ENCODE measurements at places on chromosomes 2 and 18. TPM values are rescaled to one million over a fixed set of nuclear protein-coding genes. Genes with fewer than 3 reads are reported as not detected.

DNA sequence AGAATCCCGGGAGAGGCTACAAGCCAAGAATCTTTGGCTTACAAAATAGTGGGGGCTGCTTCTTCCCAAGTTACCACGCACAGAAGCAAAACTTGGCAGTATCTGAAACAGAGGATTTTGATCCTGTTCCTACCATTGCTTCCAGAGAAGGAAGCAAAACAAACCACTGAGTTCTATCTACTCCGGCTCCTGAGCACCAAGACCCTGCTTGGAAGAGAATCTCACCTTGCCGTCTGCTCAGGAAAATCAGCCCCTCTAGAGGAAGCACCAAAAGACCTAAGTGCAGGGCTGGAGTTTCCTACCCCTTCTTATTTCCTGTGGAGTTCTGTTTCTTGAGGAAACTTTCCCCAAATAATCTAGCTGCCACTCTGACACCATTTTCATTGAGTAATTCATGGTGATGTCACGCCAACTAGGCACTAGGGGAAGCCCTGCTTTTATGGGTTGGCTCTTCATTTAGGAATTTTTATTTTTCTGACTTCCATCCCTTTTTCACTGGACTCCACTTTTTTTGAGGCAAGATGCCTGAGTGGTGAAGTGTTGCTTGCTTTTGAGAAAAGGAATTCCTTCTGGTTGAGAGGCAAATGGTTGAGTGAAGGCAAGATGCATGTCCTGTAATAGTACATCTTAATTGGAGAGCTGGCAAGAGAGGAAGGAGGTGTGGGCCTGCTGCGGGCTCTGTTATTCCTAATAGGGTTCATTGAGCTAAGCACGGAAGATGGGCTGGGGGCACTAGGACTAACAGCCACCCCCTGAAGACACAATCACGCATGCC lies 36.8 kb upstream of the EML4 start:
- peak overlapping the region; percentile 62 for H3K27ac ChIP-seq
- peak overlapping the region; percentile 40 for H3K4me3 ChIP-seq
- no peaks in the 10 kb centered on the region for H3K36me3 ChIP-seq
- H3K4me1 ChIP-seq = peaks cover 68% of the 10 kb centered on the region
- H3K27me3 ChIP-seq = no peaks in the 10 kb centered on the region

DNA sequence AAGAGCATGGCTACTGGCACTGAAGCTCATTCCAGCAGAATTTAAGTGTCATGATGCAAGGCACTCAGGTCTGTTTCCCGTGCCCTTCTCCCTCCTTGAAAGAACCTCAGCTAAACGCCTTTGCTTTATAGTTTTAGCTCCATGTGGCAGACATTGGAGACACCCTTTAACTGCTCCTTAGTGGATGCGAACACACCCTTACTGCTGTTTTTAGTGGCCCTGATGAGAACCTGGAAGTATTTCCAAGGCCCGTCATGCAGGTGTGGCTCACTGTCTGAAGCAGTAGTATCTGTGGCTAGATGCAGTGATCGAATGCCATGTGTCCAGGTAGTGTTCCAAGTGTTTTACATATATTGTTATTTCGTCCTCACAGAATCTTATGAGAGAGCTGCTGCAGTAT lies 28.3 kb downstream of the KIF5C start:
- no peak overlapping the region for H3K4me3 ChIP-seq
- H3K36me3 ChIP-seq = no peaks in the 10 kb centered on the region
- no peaks in the 10 kb centered on the region for H3K27me3 ChIP-seq
- H3K27ac ChIP-seq = no peak overlapping the region
- no peaks in the 10 kb centered on the region for H3K4me1 ChIP-seq

DSEL gene
- total RNA-seq = 24.6 TPM

TCF7L1 gene
- 8.5 TPM for total RNA-seq

DNA sequence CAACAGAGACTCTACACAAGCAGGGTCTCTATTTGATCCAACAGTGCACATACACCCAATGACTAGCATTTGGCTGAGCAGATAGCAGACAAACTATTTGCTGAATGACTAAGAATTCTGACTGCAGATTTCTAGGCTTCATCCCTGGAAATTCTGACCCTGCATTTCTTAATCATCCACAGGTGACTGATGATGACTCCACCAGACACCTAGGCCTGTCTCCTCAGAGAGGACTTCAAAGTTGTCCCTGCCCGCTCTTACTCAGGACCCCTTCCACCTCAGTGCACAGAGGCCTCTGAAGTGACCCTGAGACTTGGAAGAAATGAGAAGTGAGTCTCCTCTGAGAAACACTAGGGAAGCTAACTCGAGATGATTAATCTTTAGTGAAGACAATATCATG lies 51.3 kb downstream of the SEPTIN10 start:
- no peak overlapping the region for H3K4me3 ChIP-seq
- peaks cover 26% of the 10 kb centered on the region for H3K36me3 ChIP-seq
- H3K27ac ChIP-seq = no peak overlapping the region
- no peaks in the 10 kb centered on the region for H3K4me1 ChIP-seq

EDAR gene
- total RNA-seq = not detected

GALNT14 gene
- total RNA-seq = not detected

GRCh38 chr2:202113571-202114142 lies 40.6 kb downstream of the KIAA2012 start:
- no peaks in the 10 kb centered on the region for H3K36me3 ChIP-seq
- peak; percentile 28 for DNase-seq
- H3K27me3 ChIP-seq = no peaks in the 10 kb centered on the region
- peaks cover 34% of the 10 kb centered on the region for H3K4me1 ChIP-seq

DNA sequence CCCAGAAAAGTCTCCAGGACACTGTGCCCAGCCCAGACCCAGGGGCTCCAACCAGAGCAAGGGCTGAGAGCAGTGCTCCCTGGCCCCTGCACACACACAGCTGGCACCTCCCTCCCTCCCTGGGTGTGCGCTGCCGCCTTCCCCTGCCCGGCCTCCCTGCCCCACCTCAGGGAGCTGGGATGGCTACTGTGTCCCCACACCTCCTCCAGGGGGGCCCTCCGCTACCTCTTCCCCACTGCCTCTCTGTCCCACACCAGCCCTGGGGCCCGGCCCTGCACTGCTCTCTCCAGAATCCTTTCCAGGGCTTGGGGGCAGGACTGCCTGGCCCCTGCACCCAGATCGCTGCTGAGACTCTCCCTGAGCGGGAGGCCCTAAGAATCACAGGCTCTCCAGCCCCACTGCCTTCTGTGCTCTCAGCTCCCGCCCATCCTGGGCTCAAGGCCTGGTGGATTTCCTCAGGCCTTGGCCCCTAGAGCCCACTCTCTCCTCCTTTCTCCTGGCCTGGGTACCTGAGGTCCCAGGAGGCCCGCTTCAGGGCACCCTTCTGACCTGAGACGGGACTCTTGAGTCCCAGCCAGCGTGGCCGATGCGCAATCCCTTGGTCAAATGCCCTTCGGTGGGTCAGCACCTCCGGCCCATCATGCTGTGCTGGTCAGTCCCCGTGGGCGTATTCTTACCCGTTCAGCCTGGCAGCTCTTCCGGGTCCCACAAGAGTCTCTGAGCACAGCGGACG lies 276.8 kb upstream of the HDAC4 start:
- peaks cover 12% of the 10 kb centered on the region for H3K27me3 ChIP-seq
- H3K27ac ChIP-seq = no peak overlapping the region
- DNase-seq = no peak

All from SJCRH30 (cell line).